ENCODE measurements at places on chromosomes 7 and 10.

DNA sequence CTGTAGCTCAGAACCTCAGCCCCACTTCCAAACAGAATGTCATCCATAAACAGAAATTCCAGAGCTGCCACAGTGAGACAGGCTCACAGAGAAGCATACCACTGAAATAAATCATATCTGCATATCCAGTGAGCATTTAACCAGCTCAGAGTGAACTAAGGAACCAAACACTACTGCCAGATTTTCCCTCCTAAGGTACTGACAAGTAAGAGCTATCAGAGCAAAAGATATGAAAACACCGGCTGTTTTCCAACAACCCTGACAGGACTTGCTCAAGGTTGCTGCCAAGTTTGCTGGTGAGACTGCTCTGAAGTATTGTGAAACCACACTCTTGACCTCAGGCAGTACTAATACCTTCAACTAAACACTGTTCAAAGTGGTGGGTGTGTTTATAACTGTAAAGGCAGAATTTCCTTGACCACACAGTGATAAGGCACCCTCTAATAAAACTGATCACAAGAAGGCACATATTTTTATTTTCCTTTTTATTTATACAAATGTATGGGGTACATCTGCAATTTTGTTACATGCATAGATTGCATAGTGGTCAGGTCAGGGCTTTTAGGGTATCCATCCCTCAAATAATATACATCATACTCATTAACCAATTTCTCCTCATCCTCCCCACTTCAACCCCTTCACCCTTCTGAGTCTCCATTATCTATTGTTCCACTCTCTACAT, 18.3 kb downstream of the SGMS1 start:
- DNase-seq, result peak; percentile 30

DNA sequence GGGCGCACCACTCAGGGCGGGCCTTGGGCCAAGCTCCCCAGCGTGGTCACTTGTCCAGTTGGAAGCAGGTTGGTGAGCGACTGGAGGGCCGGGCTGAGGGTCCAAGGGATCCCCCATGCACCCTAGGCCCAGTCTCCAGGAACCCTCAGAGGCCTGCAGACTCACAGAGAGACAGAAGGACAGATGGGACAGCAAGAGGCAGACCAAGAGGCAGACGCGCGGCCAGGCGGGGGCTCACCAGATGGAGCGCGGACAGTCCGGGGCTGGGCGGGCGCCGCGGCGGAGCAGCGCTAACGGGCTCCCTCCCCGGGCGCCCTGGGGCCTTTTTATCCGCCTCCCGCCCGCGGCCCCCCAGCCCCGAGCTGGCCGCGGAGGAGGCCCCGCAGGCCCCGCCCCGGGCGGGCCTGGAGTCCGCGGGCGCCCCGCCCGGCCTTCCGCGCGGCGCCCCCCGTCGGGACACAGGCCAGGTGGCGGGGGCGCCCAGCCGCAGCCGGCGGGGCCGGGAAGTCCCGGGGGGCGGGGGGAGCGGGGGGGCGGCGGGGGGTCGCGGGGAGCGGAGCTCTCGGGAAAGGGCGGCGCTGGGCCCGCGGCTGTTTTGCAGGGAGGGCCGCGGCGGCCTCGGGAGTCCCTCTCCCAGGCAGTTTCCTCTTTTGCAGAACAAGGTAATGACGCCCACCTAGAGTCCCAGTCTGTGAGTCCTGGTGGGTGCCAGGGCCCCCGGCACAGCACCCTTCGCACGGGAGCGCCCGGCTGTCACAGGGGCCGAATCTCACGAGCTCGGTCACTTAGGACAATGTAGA, at the start of gene LOXL4:
TSS of gene LOXL4 (minus strand) at position 301 of the 800 bp plus-strand sequence. CDS start 5,175 bp downstream, outside the sequence.
- peak; percentile 76 for DNase-seq

GRCh38 chr10:132076578-132077081, 10.9 kb downstream of the JAKMIP3 start:
- DNase-seq, result no peak

- no peak for DNase-seq
Measured at GRCh38 chr10:116866987-116867595, 17.8 kb downstream of the ENO4 start.

- no peak for DNase-seq
Measured at GRCh38 chr7:122166740-122167139, 22.7 kb upstream of the AASS start.

GRCh38 chr10:22931948-22932347, 4.1 kb downstream of the ARMC3 start:
- no peak for DNase-seq

- no peak for DNase-seq
Measured at GRCh38 chr7:152176797-152177196, 151.3 kb downstream of the GALNT11 start.

GRCh38 chr10:132957131-132957530, 14.8 kb upstream of the CFAP46 start:
- DNase-seq, result no peak

DNA sequence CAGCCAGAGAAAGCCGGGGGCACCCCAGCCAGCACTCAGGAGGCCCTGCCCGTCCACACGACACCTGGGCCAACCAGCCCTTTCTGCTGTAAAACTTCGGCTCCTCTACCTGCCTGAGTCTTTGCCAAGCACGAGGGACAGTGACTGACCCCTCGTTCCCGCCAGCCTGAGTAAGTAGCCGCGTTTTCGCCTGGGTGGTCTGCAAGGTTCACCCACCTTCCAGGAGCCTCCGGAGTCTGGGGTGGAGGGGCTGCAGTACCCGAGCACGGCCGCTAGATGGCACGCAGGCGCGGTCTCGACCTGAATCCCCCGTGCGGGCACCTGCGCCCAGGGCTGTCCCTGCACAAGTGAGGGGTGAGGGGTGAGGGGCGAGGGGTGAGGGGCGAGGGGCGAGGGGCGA, 192.7 kb downstream of the PTPRN2 start:
- peak; percentile 69 for DNase-seq

DNA sequence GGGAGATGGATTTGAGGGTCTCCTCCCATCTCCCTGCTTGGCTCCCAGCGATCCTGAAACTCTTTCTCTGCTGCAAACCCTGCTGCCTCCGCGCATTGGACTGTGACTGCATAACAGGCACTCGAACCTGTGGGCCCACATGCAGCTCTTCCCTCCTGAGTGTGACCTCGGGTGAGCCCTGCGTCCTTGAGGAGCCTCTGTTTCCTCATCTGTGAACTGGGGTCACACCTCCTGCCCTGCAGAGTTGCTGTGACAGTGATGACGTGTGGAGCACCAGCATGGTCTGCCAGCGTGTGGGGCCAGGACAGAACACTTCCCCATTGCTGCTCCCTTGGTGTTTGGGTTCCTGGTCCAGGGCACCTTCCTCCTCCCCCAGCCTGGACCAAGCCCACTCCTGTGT, 46.9 kb upstream of the PSMG3 start:
- no peak for DNase-seq

DNA sequence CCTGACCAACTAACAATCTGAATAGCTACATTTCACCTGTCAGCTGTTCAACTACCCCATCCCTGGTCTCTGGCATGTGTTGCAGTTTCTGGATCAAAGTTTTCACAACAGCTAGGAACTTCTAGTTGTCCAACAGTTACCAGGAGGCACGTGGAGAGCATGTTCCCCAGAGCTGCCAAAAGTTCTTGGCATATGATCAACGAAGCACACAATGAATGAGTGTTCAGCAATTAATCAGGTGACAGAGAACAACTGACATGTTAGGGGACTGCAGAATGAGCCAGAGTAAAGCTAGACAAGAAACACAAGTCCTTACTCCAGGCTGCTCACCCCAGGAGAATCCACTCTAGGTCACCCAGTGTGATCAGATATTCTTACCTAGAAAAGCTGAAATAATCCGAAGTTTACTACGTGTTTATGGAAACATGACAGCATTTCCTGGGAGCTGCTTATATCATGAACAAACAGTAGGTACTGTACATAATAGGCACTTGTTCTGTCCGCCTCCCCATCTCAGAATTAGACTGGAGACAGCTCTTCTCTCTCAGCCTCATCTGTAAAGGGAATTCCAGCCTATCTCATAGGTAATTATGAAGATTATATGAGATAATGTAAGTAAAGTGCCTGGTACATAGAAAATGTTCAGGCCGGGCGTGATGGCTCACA, 50.6 kb downstream of the ZNF438 start:
- peak; percentile 11 for DNase-seq

- DNase-seq, result no peak
Measured at GRCh38 chr7:6433784-6434615, 13.8 kb downstream of the DAGLB start.

DNA sequence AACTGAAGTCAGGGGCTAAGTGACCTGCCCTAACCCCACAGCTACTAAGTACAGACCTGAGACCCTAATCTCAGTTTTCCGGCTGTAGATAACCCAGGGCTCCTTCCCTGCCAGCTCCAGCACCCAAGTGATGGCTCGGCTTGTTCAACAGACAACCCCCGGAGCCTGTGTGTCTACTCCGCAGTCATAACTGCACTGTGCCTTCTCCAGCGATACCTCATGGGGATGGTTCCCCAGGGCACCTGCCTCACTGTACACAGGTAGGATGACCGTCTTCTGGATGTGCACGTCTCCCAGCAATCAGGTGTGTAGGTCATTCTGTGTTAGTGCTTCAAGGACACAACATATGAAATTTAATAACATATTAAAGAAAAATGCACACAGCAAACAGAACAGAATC, 37.1 kb downstream of the CPXM2 start:
- no peak for DNase-seq
